ENCODE measurements at places on chromosomes 7 and 10.

DNA sequence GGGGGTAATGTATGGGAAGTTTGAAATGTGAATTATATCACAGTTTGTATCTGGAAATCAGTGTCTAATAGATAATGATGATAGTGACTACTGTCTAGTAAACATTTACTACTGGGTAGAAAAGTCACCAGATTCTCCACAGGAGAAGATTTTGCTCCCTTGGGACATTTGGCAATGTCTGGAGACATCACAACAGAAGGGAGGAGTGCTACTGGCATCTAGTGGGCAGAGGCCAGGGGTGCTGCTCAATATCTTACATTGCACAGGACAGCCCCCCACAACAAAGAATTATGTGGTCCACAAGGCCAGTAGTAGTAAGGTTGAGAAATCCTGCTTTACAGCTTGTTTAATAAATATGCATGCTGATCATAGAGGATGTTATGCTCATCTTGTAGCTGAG lies 92.3 kb upstream of the PRPS1L1 start:
- DNase-seq = no peak

DNA sequence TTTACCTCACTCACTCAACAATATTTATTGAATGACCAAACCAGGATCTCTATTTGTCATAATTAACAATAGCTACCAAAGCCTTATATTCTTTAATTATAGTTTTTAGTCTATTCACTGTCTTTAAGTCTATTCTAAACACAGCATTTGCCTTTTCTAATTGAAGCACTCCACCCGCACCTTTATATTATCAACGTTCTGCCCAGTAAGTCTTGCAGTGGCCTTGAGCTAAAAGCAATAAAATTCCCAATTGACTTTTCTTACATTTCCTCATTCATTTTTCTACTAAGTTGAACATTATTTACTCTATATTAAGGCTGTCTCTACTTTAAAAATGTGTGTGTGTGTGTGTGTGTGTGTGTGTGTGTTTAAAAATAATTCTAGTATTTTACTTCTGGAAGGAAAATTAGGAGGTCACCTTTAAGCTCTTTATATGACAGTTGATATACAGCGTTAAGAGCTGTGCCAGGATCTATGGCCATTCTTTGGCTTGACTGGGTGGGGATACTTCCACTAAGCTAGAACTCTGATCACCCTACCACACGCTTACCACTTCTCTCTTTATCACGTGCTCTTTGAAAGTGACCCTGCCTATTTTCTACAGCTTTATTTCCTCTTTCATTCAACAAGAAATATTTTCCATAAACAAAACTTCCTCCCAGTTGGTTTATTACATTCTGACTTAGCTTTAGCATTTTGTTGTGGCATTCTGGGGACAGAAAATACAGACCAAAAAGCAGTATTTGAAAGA lies 8.8 kb downstream of the PAPSS2 start:
- no peak for DNase-seq

GRCh38 chr10:13956826-13957225 lies 370.1 kb downstream of the PRPF18 start:
- DNase-seq = peak; percentile 80

GRCh38 chr7:17274551-17275245 lies 23.8 kb upstream of the AHR start:
- peak; percentile 41 for DNase-seq

DNA sequence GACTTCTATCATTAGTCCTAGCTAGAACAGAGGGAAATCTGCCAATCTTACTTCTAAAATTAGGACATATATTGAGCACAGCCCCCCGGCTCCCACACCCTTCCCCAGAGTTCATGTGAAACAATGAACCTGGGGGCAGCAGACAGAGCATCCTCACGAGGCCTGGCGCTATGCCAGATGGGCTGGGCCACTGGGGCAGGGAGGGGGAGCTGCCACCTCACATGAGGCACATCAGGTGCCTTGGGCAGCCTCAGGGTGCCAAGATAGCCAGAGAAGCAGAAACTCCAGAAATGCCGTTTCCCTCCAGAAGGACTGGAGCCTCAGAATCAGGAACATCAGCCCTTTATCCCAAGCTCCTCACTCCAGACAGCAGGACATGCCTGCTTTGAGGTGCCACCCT lies 92.8 kb upstream of the LANCL2 start:
- no peak for DNase-seq

- DNase-seq = no peak
These were observed 537.1 kb upstream of the FOXK1 start for GRCh38 chr7:4144811-4145510.
